ENCODE measurements at places on chromosomes 2 and 18. TPM values are rescaled to one million over a fixed set of nuclear protein-coding genes. Genes with fewer than 3 reads are reported as not detected.

- DNase-seq: no peak
- no peak overlapping the region for H3K27ac ChIP-seq
These were observed 29.8 kb downstream of the UPP2 start for GRCh38 chr2:158131483-158131912.

GRCh38 chr18:48127606-48128005 lies 197.1 kb upstream of the SMAD2 start:
- DNase-seq: no peak
- no peak overlapping the region for H3K27ac ChIP-seq
- H3K27me3 ChIP-seq: peaks cover 14% of the 10 kb centered on the region
- H3K4me1 ChIP-seq: peaks cover 7% of the 10 kb centered on the region
- H3K36me3 ChIP-seq: no peaks in the 10 kb centered on the region

The NT5C1B gene
- total RNA-seq: not detected

The PCARE gene
- not detected for total RNA-seq

The THOC1 gene
- total RNA-seq: 55.6 TPM

All from PC-9 (cell line).